H9 (cell line): ENCODE measurements at places on chromosomes 5 and 9.

DNA sequence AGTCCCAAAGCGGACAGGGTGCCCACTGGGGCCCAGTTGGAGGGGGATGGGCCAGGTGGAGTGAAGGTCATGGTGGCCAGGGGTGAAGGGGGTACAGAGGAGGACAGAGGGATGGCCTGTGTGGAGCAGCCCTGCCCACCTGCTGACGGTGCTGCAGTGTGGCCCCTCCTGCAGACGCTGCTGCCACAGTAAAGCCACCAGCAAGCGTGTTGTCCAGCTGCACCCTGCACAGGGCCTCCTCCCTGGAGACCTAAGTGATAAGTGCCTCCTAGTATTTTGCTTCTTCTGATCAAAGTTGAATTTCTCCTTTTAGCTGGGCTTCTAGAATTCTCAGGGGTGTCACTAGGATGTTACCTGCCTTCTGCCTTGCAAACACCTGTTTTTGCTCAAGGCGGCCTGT, 299.3 kb upstream of the IRX4 start:
- no peaks in the 10 kb centered on the region for H3K4me1 ChIP-seq
- H3K27me3 ChIP-seq = no peaks in the 10 kb centered on the region
- H3K27ac ChIP-seq = no peak overlapping the region

GRCh38 chr5:84327591-84327990, 57.1 kb downstream of the EDIL3 start:
- H3K4me1 ChIP-seq = no peaks in the 10 kb centered on the region
- no peak overlapping the region for H3K27ac ChIP-seq
- no peak overlapping the region for H3K4me3 ChIP-seq
- no peak for DNase-seq

DNA sequence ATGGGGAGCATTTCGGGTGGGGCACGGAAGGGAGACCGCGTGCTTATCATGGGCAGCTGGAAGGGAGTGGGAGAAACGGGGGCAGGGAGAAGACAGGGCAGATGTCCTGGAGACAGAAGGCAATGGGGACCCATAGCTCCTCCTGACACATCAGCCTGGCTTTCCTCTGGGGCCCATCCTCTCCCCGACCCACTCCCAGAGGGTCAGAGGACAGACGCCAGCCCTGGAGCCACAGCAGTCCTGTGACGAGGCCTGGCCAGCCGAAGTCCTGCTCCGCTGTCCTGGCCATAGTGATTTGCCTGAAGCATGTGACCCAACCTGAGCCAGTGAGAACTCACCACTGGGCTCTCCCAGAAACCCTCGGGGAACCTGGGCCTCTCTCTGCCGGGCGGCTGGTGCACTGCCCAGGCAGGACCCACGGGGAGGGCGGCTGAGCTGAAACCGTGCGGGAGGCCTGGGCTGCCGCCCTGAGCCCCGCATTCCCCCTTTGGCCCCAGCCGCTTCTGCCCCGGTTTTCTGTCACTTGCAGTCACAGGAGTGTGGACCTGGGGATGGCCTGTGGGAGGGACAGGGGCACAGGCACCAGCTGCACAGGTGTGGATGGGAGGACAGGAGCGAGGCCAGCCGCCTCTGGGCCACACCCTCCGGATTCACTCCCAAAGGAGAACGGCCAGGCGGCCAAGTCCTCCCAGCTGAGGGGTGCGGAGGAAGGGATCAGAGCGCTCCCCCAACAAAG, 19.8 kb downstream of the ADAMTS2 start:
- peak overlapping the region; percentile 20; the same call in 1 of the 3 replicates for H3K4me3 ChIP-seq
- no peak for DNase-seq
- no peaks in the 10 kb centered on the region for H3K36me3 ChIP-seq

DNA sequence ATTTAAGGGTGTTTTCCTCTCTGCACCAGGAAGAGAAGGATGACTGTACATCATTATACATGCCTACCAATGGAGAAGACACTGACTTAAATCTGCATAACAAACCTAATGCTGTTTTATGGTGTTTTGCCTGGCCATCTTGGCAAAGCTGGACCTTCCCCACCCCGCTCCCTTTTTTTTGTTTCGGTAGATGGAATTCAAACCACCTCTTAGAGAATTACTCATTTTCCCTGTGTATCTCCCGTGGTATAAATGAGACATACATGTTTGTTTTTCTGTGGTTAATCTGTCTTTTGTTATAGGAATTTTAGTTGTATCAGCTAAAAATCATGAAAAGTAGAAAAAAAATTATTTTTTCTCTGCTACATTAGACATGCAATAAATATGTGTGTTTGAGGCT, 28.8 kb downstream of the IL12B start:
- no peak overlapping the region for H3K4me3 ChIP-seq
- no peak for DNase-seq
- no peaks in the 10 kb centered on the region for H3K27me3 ChIP-seq
- no peak overlapping the region for H3K27ac ChIP-seq
- H3K36me3 ChIP-seq = peaks cover 3% of the 10 kb centered on the region

- no peaks in the 10 kb centered on the region for H3K4me1 ChIP-seq
- H3K27ac ChIP-seq = no peak overlapping the region
- no peaks in the 10 kb centered on the region for H3K27me3 ChIP-seq
- peaks cover 30% of the 10 kb centered on the region for H3K36me3 ChIP-seq
- no peak for DNase-seq
These were observed 42.1 kb upstream of the ELOVL7 start for GRCh38 chr5:60886158-60886557.

GRCh38 chr9:29775491-29775890, 2202.2 kb upstream of the C9orf72 start:
- no peak overlapping the region for H3K4me3 ChIP-seq
- H3K27ac ChIP-seq = no peak overlapping the region
- H3K36me3 ChIP-seq = no peaks in the 10 kb centered on the region
- DNase-seq = no peak

- H3K4me3 ChIP-seq = no peak overlapping the region
- no peak for DNase-seq
- H3K36me3 ChIP-seq = no peaks in the 10 kb centered on the region
- no peaks in the 10 kb centered on the region for H3K4me1 ChIP-seq
- H3K27me3 ChIP-seq = no peaks in the 10 kb centered on the region
These were observed 221.5 kb upstream of the FAM174A start for GRCh38 chr5:100313657-100314056.

- H3K27me3 ChIP-seq = no peaks in the 10 kb centered on the region
- H3K27ac ChIP-seq = no peak overlapping the region
- no peak for DNase-seq
- H3K4me1 ChIP-seq = peaks cover 3% of the 10 kb centered on the region; the same call in 1 of the 2 replicates
These were observed 291.2 kb downstream of the ARHGAP26 start for GRCh38 chr5:143061161-143061945.

GRCh38 chr9:124411514-124412227, 3.6 kb downstream of the PSMB7 start:
- no peak for DNase-seq
- H3K27me3 ChIP-seq = no peaks in the 10 kb centered on the region
- H3K4me1 ChIP-seq = peaks cover 2% of the 10 kb centered on the region; the same call in 1 of the 2 replicates
- H3K36me3 ChIP-seq = peaks cover 21% of the 10 kb centered on the region; the same call in 2 of the 3 replicates
- no peak overlapping the region for H3K27ac ChIP-seq

- no peaks in the 10 kb centered on the region for H3K27me3 ChIP-seq
- H3K27ac ChIP-seq = no peak overlapping the region
- H3K36me3 ChIP-seq = no peaks in the 10 kb centered on the region
- no peak overlapping the region for H3K4me3 ChIP-seq
- DNase-seq = no peak
These were observed 542.3 kb downstream of the PDE4D start for GRCh38 chr5:59351076-59351794.

DNA sequence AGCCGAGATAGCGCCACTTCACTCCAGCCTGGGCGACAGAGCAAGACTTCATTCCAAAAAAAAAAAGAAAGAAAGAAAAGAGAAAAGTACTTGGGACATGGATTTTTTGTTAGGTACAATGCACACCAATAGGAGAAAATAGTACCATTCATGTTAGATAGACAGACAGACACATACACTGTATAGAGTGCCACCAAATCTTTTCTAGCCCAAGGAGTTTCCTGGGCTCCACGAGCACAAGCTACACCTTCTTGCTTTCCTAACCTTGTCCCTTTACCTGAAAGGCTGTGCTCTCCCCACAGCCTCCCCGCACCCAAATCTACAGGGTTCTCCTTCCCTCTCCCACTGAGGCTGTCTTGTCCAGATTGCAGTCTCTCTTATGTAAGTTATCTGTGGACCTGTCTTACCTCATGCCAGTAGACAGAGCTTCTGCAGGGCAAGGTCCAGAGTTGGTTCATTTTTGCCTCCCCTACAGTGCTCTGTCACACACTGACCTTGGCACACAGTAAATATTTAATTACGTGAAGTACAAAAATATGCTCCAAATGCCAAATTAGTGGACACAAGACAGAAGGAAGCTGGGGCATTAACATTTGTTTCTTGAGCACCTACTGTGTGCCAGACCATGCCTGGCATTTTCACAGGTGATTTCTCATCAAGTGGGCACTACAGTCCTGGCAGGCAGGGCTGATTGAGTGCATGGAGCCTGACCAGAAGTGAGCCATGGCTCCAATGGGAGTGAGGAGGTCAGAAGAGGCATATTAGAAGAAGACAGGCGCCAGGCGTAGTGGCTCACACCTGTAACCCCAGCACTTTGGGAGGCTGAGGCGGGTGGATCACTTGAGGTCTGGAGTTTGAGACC, 5.9 kb downstream of the ALAD start:
- no peak overlapping the region for H3K27ac ChIP-seq
- no peak overlapping the region; the same call in 2 of the 3 replicates for H3K4me3 ChIP-seq
- H3K4me1 ChIP-seq = no peaks in the 10 kb centered on the region
- H3K27me3 ChIP-seq = no peaks in the 10 kb centered on the region
- DNase-seq = no peak
- peaks cover 17% of the 10 kb centered on the region for H3K36me3 ChIP-seq

GRCh38 chr5:150609843-150610584, 30.4 kb upstream of the SYNPO start:
- H3K27ac ChIP-seq = no peak overlapping the region
- DNase-seq = no peak
- no peaks in the 10 kb centered on the region for H3K27me3 ChIP-seq
- no peaks in the 10 kb centered on the region for H3K36me3 ChIP-seq
- H3K4me3 ChIP-seq = no peak overlapping the region

GRCh38 chr5:172235132-172235780, 41.3 kb downstream of the EFCAB9 start:
- no peak for DNase-seq
- no peak overlapping the region for H3K27ac ChIP-seq
- H3K4me3 ChIP-seq = no peak overlapping the region
- no peaks in the 10 kb centered on the region; the same call in 1 of the 2 replicates for H3K4me1 ChIP-seq
- H3K27me3 ChIP-seq = no peaks in the 10 kb centered on the region

- no peaks in the 10 kb centered on the region for H3K27me3 ChIP-seq
- H3K27ac ChIP-seq = no peak overlapping the region
- H3K4me1 ChIP-seq = no peaks in the 10 kb centered on the region
- no peak overlapping the region for H3K4me3 ChIP-seq
- H3K36me3 ChIP-seq = no peaks in the 10 kb centered on the region
These were observed 77.6 kb downstream of the KCNT1 start for GRCh38 chr9:135779571-135779970.

- peaks cover 2% of the 10 kb centered on the region; the same call in 1 of the 2 replicates for H3K4me1 ChIP-seq
- no peak overlapping the region for H3K27ac ChIP-seq
- DNase-seq = no peak
- no peak overlapping the region for H3K4me3 ChIP-seq
- no peaks in the 10 kb centered on the region for H3K27me3 ChIP-seq
These were observed 7.4 kb upstream of the UBAC1 start for GRCh38 chr9:135968601-135969000.

GRCh38 chr5:17405976-17406375, 92.1 kb upstream of the TAF11L2 start:
- no peaks in the 10 kb centered on the region for H3K36me3 ChIP-seq
- H3K4me3 ChIP-seq = no peak overlapping the region
- peaks cover 12% of the 10 kb centered on the region; the same call in 1 of the 2 replicates for H3K4me1 ChIP-seq
- DNase-seq = no peak

DNA sequence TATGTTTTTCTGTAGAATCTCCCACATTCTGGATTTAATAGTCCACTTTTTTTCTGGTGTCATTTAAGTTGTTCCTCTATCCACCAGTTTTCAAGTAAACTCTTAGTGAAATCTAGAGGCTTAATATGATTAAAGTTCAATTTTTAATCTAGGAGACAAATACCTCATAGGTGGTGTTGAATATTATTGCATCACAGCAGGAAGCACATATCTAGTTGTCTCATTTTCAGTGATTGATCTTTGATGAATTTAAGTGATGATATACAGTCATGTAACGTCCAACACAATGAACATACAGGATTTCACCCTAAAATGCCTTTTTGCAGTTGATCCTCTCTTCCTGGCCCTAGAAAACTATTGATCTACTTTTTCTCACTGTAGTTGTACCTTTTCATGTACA, 152.3 kb downstream of the NIPBL start:
- H3K27me3 ChIP-seq = no peaks in the 10 kb centered on the region
- no peak for DNase-seq
- no peak overlapping the region for H3K27ac ChIP-seq
- no peak overlapping the region for H3K4me3 ChIP-seq
- no peaks in the 10 kb centered on the region for H3K4me1 ChIP-seq
- peaks cover 50% of the 10 kb centered on the region for H3K36me3 ChIP-seq

- H3K4me1 ChIP-seq = no peaks in the 10 kb centered on the region; the same call in 1 of the 2 replicates
- DNase-seq = peak; percentile 54
- H3K27ac ChIP-seq = no peak overlapping the region
- no peaks in the 10 kb centered on the region for H3K36me3 ChIP-seq
These were observed 412 bp downstream of the FGF18 start for GRCh38 chr5:171419688-171420430.

DNA sequence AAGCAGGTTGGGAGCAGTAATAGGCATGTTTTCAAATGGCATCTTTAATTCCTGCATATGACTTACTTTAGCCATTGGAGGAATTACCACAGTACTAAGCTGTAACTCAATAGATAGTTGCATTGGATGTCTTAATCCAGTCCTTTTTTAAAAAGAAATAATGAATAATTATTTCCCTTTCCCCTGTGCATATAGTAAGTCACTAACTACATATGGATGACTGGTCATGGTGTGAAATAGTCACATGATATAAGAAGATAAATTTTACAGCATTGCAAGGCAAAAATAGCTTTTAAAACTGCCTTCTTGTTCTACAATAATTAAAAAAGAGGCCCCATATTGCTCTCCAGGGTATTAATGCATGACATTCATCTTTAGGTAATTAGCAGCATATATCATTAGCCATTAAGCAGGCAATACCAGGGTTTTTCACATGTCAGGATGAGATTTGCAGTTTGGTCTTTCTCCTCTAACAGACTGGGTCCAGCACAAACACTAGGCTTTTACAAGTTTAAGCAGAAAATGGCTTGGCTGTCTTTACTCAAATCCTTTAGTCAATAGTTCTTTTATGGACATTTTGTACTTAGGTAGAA, 606.4 kb upstream of the RORB start:
- no peak overlapping the region for H3K4me3 ChIP-seq
- no peaks in the 10 kb centered on the region for H3K27me3 ChIP-seq
- no peak overlapping the region for H3K27ac ChIP-seq
- no peaks in the 10 kb centered on the region for H3K4me1 ChIP-seq
